ENCODE measurements at places on chromosomes 12 and 14. TPM values are rescaled to one million over a fixed set of nuclear protein-coding genes. Genes with fewer than 3 reads are reported as not detected.

DNA sequence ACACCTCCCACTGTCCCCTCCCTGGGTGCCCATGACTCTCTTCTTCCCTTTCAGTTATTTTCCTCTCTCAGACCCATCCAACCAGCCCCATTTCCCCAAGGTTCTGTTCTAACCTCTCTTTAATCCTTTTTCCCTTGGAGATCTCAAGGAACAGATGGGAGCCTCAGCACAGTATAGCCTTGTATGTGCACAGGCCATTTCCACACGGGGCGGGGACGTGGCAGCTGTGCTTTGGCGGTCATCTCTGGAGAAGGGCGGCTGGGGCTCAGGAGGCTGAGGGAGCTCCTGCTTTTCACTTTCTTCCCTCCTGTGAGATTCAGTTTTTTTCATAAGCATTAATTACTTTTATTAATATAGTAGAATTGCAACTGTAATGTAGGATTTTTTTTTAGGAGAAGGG, 212.2 kb downstream of the ZFP36L1 start:
- no peak for DNase-seq

DNA sequence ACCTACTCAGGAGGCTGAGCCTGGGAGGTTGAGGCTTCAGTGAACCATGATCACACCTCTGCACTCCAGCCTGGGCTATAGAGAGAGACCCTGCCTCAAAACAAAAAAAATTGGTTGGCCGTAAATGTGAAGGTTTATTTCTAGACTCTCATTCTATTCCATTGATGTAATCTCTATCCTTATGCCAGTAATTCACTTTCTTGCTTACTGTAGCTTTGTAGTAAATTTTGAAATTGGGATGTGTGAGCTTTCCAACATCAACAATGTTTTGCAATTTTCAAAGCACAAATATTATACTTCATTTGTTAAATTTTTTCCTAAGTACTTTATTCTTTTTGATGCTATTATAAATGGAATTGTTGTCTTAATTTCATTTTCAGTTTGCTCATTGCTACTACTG, 24.6 kb downstream of the LIN52 start:
- DNase-seq, result no peak

DNA sequence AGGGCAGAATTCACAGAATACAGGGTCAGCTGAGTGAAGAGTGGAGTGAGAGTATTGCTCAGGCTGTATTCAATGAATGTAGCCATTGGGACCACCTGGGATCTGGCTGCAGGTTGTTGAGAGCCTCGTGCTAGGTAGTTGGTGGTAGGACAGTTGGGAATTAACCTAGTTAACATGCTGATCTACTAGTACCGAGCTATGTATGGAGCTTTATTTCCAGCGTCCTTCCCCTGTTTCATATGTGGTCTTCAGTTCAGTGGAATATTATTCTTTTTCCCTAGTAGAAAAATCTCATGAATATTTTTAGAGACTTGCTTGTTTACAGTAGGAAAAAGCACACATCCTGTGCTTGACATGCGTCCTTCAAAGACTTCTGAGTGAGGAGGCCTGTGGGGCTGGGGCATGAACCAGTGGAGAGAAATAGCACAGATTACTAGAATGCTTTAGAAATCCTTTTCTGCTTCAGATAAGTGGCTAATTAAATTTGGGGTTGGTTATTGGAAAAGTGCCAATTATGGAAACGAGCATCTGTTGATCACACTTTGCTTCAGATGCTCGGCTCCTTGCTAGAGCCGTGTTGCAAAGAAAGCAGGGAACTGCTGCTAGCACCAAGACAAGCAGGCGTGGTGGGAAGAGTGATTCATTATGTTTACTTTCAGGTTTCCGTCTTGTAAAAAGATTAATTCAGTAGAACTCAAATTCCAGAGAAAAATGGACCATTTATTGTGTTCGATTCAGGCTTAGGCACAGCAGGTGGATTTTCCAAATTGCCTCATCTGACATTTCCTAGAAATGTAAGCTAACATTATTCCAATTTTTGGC, 53.6 kb downstream of the ARF6 start:
- DNase-seq, result peak; percentile 77

GRCh38 chr14:101559624-101560533, 1.4 kb upstream of the DIO3 start:
- DNase-seq, result peak; percentile 50

GRCh38 chr14:75132382-75133086, 5.7 kb upstream of the NEK9 start:
- DNase-seq, result peak; percentile 69

DNA sequence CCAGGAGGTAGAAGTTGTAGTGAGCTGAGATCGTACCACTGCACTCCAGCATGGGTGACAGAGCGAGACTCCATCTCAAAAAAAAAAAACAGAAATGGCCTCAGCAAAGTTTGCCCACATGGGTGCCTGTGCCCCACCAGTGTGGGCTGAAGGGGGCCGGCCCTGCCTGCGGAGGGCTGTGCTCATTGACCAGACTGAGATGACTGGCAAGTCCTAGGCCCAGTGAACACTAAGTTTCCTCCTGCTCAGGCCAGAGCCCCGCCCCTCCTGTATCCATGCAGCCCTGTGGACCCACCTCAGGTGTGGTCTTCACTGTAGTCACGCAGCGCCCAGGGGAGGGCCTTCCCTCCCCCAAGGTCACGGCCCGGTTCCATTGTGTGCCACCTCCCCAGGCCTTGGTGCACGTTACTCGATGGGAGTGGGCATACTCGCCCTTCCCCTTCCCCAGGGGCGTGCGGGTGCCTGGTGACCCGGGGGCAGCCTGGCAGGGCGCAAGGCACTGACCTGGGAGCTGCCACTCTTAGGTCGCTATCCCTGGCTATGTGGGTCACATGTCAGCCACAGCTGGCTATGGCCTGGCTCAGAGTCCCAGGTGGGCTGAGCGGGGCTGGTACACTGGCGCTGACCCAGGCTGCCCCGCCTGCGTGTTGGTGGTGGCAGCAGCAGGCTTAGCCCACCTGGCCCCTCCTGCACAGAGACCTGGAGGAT, 16.1 kb downstream of the INF2 start:
- DNase-seq, result peak; percentile 56

DNA sequence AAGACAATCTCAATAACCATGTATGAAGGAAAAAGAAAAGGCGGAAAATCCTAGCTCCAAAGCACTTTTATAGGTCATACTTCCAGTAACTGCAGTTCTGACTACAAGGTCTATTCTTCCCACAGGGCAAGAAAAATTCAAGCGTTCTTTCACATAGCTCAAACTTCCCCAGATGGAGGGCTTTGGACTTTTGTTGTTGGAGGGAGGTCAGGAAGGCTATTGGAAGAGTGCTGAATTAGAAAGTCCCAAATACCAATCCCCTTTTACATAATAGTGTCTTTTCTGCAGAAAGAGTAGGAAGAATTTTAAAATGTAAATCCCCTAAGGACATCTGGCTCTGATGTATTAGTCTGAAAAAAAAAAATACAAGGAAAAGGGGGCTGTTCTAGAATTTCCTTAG, 309.4 kb downstream of the MDGA2 start:
- no peak for DNase-seq

DNA sequence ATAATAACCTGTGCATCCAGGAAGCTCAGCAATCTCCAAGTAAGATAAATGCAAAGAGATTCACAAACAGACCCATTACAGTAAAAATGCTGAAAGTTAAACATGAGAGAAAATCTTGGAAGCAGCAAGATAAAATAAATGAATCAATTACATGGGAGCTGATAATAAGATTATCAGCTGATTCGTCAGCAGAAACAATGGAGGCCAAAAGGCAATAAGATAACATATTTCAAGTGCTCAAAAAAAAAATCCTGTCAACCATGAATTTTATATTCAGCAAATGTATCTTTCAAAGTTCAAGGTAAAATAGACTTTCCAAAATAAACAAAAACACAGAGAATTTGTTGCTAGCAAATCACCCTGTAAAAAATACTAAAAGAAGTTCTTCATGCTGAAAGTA, 36.4 kb upstream of the MBIP start:
- no peak for DNase-seq

GRCh38 chr12:42588524-42589464, 752 bp downstream of the PRICKLE1 start:
- peak; percentile 64 for DNase-seq

GRCh38 chr14:49853572-49854375, 1.2 kb upstream of the NEMF start:
- DNase-seq, result peak; percentile 91

Gene LIN7A
- total RNA-seq, result 0.12 TPM

Gene ACTR10
- total RNA-seq, result 71.3 TPM

Gene CLEC7A
- total RNA-seq, result not detected

Gene LMNTD1
- total RNA-seq, result 0.57 TPM

Gene TAS2R50
- total RNA-seq, result 0.34 TPM
